ENCODE measurements at places on chromosomes 1 and 21.

DNA sequence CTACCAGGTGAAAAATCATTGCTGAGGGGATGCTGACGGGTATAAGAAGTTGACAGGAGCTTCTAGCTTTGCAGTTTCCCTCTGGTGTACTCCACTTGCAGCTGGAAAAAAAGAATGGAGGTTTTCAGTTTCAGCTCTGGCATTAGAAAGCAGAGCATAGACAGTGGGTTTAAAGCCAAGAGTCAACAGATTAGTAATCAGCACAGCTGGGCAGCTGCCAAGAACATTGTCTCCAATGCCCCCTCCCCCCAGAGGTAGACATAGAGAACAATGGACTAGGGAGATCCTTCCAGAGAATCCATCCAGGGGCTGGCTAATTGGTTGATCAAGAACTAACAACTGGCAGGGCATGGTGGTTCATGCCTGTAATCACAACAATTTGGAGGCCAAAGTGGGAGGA lies 10.1 kb upstream of the ZBTB8B start:
- DNase-seq = peak; percentile 71

- DNase-seq = no peak
Measured at GRCh38 chr1:92587445-92587844, 100.7 kb upstream of the GFI1 start.

- DNase-seq = no peak
Measured at GRCh38 chr1:9852410-9853248, 28.9 kb upstream of the CLSTN1 start.

- DNase-seq = no peak
Measured at GRCh38 chr1:30242722-30243457, 480.5 kb downstream of the MATN1 start.

- no peak for DNase-seq
Measured at GRCh38 chr21:17527240-17527639, 14.4 kb downstream of the CXADR start.
